NCI-H1436 treated with DMSO at 0.1 percent for 48 hours (cell line): ENCODE measurements at places on chromosomes 11 and 22.

DNA sequence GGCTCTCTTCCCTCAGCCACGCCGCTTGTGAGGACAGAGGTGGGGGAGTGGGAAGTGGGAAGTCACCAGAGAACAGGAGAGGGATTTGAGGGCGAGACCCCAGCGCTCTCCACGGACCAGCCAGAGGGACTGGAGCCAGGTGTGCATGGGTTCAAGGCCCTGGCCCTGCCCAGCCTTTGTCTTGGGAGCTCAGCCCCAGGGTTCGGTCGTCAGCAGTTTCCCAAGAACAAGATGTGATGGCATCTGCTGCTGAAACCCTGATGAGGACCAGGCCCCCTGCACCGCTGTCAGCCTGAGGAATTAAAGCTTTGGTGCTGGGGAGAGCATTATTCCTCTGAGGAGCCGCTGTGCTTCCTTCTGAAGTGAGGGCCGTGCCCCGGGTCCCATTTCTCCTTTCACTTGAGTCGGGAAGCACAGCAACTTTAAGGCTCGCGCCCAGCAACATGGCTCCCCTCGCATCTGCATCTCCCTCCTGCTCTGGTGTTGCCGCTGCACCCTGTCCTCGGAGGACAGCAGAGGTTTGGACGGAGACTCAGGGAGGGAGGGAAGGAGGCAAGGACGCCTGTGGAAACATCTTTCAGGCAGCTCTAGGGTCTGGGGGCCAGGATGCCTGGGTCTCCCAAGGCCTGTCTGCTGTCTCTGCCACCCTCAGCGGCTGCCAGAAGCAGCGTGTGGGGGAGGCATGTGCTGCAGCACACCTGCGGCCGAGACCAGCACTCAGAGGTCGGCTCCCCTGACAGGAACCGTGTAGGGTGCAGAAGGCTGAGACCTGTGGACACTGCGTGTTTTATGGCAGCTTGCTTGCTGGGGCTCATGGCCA lies 3.8 kb downstream of the IFITM5 start:
- DNase-seq, result no peak

DNA sequence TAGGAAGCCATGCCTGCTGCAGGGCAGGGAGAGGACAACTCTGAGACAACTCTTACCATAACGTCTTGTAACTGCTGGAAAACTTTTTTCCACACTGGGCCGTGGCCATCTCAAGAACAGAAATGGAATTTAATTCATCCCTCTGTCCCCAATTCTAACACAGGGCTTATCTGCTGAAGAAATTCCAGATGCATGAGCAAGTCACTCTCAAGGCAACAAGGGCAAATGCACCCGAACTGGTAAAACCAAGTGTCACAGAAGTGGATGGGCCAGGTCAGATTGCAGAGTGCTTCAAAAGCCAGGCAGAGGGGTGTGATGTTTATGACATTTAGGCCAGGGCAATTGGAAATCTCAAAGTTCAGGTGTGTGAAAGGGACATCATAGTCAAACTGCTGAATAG lies 7.4 kb downstream of the SMPD1 start:
- DNase-seq, result no peak

DNA sequence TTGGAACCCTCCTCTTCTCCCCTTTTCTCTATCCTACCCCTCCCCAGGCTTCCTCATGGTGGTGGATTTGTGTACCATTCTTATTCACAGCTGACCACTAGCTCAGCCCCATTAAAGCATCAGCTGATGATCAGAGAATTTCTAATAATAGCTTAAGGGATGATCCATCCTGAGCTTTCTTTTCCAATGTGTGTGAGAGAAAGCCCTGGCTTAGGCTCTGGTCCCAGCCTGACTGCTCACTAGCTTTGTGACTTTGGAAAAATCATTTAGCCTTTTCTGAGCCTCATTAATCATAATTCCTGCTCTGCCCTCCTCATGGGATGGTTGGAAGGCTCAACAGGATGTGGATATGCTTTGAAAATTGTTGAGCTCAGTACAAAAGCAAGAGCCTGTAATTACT lies 26.3 kb upstream of the CCDC90B start:
- DNase-seq, result no peak

DNA sequence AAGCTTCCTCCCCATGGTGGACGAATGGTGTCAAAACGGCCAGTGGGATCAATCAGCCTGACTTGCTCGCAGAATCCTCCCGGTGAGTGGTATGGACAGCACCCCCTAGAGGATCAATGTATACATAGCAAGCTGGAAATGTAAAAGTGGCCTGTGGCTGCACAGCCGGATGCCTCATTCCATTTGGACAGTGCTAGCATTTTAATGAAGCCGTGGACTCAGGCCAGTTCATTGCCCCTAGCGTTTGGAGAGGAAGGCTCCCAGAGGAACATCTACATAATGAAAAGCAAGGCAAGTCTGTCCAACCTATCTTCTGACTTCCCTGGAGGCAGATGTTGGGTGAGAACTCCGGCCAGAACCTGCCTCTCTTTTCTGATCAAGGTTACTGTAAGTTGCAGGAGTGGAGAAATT lies 942.3 kb downstream of the NTM start:
- no peak for DNase-seq

DNA sequence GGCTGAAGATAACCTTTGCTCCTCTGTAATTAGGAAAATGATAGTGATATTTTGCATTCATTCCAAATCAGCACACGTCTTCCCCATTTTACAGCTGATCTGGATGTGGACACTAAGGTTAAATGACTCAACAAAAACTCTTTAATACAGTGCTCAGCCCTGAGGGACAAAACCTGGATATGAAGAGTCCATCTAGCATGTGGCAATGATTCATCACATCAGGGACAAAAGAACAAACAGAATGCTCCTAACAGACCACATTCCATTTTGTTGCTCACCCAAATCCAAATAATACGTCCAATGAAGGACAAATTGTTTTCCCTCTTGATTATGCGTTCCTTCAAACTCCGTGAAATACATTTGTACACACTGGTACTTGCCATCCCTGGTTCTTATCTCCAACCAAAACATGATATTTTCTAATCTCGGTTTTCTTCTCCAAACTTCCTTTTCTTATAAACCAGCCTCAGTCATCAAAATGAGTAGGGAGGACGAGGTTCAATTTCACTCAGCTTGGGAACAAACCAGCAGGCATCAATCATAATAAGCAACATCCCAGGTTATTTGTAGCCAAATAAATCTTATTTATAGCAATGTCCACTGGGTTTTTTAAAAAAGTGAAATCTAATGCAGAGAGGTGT lies 53.7 kb upstream of the MTMR2 start:
- DNase-seq, result no peak

DNA sequence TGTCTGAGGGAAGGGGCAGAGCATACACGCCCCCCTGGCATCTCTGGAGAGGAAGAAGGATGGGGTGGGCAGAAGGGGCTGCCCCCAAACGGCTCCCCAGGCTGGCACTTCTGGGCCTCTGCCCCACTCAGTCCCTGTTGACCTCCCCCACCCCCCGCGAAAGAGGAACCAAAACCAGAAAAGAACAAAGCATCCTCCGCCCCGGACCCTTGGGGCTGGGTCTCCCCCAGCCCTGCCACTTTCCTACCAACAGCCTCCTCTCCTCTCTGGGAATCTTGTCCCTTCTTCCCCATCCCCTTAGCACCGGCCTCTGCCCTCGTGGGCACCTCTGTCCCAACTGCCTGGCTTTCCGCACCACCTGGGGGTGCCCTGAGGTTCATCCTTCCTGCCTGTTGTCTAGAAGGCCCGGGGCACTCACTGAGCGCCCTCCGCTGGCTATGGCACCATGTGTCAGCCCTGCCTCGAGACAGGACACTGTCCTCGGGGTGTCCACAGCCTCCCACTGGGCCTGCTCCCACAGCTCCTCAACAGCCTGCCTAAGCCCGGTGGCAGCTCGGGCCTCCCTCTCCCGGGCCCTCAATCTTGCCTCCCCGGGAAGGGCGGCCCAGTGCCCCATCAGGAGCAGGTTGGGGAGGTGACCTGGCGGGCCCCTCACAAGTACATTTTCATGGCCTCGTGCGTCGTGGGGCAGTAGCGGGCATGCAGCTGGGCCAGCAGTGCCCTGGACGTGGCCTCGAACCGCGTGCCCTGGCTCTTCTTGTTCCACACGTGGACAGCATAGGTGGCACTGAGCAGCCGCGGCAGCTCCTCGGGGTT lies 28.2 kb downstream of the A4GALT start:
- DNase-seq, result no peak

DNA sequence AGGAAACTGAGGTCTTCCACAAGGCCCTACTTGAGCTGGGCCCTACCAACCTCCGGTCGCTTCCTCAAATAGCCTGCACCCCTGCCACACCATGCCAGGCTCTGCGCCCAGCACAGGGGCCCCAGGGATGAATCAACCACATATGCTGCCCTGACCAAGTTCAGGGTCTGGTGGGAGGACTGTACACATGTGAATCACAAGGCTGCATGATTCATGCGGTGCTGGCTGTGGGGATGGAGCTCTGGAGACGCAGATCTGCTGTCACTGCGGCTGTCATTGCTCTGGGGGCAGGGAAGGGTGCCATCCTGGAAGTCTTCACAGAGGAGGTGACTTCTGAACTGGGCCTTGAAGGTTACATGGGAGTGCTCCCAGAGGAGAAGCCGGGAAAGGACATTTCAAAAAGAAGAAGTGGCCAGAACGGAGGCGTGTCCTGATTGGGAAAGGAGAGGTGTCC lies 21.5 kb downstream of the CYTH4 start:
- DNase-seq, result no peak

- DNase-seq, result no peak
Observed at GRCh38 chr11:93487032-93487483, 56.1 kb downstream of the SMCO4 start.

GRCh38 chr11:35358391-35358790 lies 61.0 kb downstream of the SLC1A2 start:
- no peak for DNase-seq

DNA sequence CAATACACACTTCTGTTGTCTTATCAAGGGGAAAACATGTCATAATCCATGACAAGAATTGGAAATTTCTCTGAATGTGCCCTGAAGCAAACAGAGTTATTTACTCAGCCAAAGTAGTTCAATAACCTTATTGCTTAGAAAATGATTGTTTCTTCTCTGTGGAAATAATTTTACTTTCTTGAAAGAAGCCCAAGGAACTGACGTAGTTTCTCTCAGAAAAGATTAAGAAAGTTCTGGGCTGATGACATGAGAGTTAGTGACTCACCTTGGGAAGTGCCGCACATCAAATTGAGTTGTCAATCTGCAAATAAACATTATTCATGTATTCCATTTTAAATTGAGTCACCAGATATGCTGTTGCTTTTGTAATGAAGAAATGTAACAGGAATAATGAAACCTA lies 418.6 kb upstream of the LRRC4C start:
- DNase-seq, result no peak

DNA sequence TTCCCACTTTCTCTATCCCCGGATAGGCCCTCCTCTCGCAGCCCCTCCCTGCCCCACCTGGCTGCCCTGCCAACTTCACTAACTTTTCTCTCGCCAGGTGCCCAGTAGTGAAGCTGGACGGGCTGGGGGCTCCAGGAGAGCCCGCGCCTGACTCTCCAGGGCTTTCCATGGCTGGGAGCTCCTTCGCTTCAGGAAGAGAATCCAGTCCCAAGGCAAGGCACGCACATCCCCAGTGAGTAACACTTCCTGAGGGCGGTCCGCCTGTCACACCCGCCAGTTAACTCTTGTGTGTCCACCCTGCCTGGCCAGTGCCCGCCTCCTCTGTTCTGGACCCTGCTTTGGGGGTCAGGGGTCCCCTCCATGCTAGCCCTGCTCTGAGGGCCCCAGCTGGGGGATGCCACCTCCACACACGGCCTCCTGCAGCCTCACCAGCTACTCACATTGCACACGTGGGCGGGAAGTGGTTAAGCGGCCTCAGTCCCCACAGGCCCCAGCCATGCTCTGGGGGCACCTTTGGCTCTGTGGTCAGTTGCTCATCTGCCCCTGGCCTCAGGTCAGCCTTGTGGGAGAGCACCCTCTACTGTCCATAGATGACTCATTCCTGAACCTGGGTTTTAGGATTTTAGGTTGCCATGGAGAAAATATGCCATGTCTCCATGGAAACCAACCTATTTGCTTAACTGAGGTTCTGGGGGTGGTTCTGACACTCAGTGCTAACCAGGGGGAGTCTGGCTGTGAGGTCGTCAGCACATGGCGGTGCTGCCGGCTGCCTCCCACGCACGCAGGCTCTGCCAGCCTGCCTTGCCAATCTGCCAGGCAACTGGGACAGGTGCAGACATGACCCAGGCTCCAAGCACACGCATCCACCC lies at the start of gene RIN1:
Gene RIN1, minus strand, starts transcription at position 201 of the 869 bp plus-strand sequence. Its CDS starts 32 bp downstream, at position 169.
- DNase-seq, result no peak

DNA sequence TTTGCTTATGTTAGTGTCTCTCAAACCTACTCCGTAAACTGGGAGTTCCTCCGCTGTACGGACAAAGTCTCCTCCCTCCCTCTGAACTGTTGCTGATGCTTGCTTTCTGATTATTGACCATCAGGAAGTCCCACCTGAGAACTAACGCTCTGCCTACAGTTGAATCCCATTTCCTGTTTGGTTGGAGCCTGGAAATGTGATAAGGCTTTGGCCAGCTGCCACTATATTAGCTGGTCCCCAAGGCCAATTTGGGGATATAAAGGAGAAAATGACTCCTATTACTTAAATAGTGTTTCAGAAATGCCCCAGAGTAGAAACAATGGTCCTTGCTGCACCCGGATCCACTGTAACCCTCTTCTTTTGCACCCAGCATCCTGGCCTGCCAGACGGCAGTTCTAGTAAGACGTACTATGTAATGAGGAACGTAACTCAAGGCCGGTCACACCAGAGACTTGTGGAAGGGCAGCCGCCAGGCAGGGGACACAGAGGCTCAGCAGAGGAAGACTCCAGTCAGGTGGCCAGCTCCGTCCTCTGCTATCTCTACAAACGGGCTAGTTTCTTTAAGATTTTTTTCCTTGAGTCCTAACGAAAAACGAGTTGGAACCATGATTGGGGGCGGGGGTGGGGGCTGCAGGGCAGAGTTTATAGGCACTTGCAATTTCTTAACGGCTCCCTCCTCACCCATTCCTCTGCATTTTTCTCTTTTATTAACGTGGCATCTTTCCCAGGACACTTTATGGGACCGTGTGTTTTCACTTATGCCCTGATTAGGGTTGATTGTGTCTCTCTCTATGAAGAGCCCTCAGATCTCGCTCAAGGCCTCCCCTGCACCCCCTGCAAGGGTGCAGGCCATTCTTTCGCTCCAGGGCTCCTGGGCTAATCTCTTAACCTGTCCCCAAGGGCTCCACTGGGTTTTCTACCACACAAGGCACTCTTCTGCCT lies 72.8 kb upstream of the CDON start:
- no peak for DNase-seq

GRCh38 chr11:110362971-110363509 lies 66.6 kb upstream of the RDX start:
- no peak for DNase-seq

DNA sequence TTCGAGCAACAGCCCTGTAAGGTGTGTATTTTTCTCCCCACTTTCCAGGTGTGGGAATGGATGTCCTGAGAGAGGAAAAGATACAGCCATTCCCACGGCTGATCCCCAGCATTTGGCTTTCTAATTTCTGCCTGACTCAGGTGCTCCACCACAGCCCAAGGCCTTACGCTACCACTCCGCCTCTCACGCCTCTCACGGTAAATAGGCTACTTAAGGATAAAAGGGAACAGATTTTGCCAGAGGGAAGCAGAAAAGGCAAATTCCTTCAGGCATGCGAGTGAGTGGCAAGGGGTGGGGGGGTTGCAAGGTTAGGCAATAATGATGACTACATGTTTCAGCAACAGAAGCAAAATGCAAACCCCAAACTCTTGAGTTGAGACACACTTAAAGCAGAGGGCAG lies 9.2 kb downstream of the PVALB start:
- DNase-seq, result no peak
